ENCODE measurements at places on chromosomes 6 and 20. TPM values are rescaled to one million over a fixed set of nuclear protein-coding genes. Genes with fewer than 3 reads are reported as not detected.

DNA sequence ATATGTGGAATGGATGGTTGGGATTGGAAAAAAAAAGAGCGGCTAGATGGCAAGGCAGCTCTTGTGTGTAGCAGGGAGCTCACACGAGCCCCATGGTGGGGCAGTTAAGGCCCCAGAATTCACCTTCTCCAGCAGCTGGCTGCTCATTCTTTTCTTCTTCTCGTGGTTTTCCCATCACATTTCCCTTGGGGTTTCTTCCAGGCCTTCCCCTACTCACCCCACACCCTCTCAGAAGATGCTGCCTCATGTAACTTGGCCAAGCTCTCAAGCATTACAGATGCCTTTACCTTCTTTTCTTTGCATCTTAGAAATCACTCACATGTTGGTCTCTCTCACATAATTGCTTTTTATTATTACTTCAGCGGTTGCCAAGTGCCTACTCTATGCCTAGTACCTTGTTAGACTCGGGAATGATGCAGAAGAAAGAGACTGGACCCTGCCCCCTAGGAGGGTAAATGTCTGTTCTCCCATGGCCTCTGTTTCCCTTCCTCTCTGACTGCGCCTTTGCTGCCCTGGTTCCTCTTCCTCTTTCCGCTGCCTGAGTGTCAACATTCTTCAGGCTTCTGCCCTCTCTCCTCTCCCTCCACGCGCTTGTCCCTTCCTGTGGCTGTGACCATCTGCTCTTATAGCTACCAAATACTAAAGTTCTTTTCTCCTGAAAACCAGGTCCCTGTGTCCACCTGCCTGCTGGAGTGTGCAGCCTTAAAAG is 28.6 kb downstream of the PPARD start:
- DNase-seq = no peak

GRCh38 chr6:39344821-39345280 is 22.3 kb upstream of the KCNK16 start:
- DNase-seq = no peak

DNA sequence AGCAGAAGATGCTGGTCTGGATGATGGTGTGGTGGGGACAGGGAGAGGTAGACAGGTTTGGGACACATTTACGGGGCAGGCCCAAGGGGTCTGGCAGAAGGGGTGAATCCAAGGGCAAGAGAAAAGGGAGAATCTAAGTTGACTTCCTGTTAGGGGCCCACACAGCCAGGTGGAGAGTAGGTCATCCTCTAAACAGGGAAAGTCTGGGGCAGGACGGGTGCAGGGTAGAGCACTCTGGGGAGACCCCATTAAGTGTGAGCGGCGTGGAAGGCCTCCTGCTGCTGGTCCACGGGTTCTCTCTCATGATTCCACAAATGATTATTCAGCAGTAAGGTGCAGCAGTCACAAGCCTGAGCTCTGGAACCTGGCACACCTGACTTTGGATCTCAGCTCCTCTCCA is 2.7 kb downstream of the SRXN1 start:
- no peak for DNase-seq

GRCh38 chr6:91328241-91328640 is 741.4 kb upstream of the MAP3K7 start:
- no peak for DNase-seq

DNA sequence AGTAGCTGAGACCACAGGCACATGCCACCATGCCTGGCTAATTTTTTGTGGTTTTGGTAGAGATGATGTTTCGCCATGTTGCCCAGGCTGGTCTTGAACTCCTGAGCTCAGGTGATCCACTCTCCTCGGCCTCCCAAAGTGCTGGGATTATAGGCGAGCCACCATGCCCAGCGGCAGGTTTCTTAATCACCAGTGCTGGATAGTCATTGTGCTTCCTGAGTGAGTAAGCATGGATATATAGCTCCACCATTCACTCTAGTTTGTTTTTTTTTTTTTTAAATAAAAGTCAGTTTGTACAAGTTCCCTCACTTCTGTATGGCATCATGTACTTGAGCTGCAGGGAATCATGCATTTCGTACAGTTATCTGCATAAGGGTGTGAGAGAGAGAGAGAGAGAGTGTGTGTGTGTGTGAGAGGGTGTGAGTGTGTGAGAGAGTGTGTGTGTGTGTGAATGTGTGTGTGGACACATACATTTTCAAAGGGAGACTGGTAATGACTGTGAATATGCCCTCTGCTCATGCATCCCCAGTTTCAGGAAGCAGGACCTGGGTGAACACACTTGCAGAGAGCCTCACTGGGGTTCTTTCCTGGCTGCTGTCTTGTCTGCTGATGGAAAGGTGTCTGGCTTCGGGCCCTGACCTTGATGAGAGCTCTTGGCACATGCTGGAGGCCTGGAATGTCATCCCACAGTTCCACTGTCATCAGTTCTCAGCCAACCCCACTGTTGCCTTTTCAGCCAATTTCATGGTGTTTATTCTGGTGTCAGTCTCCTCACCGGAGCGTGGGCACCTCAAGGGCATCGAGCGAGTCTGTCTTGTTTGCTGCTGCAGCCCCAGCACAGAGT is 65.0 kb upstream of the XRN2 start:
- DNase-seq = peak; percentile 66

Gene CST1
- 5.0 TPM for total RNA-seq

GRCh38 chr6:22732176-22732970 is 163.0 kb downstream of the HDGFL1 start:
- no peak for DNase-seq

- DNase-seq = no peak
Measured at GRCh38 chr6:39194466-39194865, 34.8 kb downstream of the KCNK5 start.

Gene VNN1
- total RNA-seq = 0.20 TPM

- DNase-seq = no peak
Measured at GRCh38 chr6:111250791-111251354, 163.6 kb downstream of the SLC16A10 start.

Gene VSTM2L
- total RNA-seq = 1.0 TPM

Gene OPRM1
- not detected for total RNA-seq

Gene BTN1A1
- total RNA-seq = not detected

Gene HLA-F
- 414 TPM for total RNA-seq

- no peak for DNase-seq
Measured at GRCh38 chr20:44644667-44645131, 6.8 kb downstream of the ADA start.

- DNase-seq = no peak
Measured at GRCh38 chr6:47358440-47359225, 48.9 kb upstream of the TNFRSF21 start.

GRCh38 chr20:47428851-47429336 is 72.4 kb upstream of the ZMYND8 start:
- no peak for DNase-seq

Gene OR10C1
- total RNA-seq = not detected

GRCh38 chr6:45293306-45293705 is 34.8 kb upstream of the RUNX2 start:
- no peak for DNase-seq

GRCh38 chr6:5061152-5061551 is 24.0 kb upstream of the PPP1R3G start:
- no peak for DNase-seq

DNA sequence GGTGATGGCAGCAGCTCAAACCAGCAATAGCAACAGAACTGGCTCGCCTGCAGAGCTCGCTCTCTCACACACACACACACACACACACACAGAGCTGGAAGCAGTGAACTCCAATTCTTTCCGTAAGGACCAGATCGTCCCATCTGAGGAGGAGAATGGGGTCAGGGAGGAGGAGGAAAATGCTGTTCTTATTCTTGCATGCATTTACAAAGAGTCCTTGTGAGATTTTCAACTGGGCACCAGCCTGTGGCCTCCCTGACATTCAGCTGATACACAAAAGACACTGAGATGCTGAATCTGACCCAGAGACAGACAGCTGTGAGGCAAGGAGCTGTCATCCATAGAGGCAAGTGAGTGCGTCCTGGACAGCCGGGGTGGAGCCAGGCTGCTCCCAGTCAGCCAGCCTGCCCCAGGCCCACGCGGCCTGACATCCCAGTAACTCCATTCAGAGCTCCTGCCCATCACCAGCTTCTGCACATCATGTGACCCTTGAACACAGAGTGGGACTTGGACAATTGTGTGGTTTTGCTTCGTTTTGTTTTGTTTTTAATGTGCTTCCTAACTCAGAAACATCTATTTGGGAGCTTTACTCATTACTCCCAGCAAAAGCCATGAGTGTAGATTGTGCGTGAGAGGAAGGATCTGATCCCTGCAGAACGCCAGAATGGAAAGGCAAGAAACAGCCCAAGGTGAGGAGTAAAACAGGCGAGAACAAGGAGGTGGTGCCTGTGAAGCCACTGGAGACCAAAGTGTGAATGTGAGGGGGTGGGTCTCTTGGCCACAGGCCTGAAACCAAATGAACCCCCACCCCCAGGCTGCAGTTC is 2.1 kb downstream of the SERPINB9 start:
- DNase-seq = no peak

DNA sequence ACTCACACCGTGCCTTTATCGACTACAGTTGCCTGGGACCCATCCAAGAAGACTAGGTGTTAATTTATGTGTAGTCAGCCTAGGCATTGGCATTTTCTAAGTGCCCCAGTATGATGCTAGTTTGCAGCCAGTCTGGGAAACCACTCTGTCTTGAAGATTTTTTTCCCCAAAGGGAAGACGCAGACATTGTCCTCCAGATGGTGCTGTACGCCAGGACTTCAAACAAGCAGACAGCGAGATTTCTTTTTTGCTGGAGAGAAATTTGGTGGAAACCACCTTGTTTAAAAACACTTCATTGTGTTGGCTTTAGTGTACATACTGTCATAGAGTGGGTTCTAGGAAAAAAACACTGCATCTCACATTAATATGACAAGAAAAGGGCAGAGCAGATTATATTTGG is 30.0 kb downstream of the ALDH5A1 start:
- DNase-seq = peak; percentile 73

GRCh38 chr20:5660346-5660745 is 89.9 kb upstream of the SHLD1 start:
- DNase-seq = peak; percentile 43

- no peak for DNase-seq
Measured at GRCh38 chr20:56004611-56005388, 519 bp downstream of the CBLN4 start.

Gene CST2
- not detected for total RNA-seq

Gene GRM1
- total RNA-seq = 0.02 TPM

- peak; percentile 26 for DNase-seq
Measured at GRCh38 chr6:12791371-12791770, 74.8 kb downstream of the PHACTR1 start.

- peak; percentile 49 for DNase-seq
Measured at GRCh38 chr6:9593554-9593953, 821.3 kb downstream of the TFAP2A start.

DNA sequence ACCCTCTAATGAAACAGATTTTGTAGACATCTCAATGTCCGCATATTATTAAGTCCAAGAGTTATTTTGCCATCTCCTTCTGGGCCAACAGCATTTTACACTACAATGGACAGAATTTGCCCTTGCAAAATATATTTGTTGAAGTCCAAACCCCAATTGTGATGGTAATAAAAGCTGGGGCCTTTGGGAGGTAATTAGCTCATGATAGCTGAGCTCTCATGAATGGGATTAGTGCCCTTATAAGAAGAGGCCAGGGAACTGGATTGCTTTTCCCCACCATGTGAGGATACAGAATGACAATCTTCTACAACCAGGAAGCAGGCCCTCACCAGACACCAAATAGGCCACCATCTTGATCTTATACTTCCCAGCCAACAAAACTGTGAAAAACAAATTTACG is 44.9 kb upstream of the MTRF1L start:
- DNase-seq = no peak
